ENCODE measurements at places on chromosomes 16 and 17.

GRCh38 chr16:50933262-50933661 lies 191.4 kb downstream of the CYLD start:
- no peak for DNase-seq

DNA sequence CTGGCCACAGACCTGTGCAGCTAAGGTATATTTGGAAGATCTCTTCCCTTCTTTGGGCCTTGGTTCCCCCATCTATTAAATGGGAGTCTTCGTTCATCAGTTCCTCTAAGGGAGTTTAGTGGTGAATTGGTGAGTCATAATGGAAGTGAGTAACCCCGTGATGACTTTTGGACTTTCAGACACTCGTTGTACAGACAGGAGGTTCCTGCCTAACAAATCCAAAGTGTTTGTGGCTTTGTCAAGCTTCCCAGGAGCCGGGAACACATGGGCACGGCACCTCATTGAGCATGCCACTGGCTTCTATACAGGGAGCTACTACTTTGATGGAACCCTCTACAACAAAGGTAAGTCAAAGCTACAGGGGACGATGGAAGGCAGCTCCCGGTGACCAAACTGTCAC lies 40.4 kb downstream of the WSCD1 start:
- DNase-seq = no peak

GRCh38 chr17:68707031-68707430 lies 105.9 kb upstream of the FAM20A start:
- DNase-seq = no peak

GRCh38 chr17:5913032-5913531 lies 157.1 kb upstream of the WSCD1 start:
- no peak for DNase-seq

GRCh38 chr17:59851439-59852375 lies 41.0 kb downstream of the TUBD1 start:
- no peak for DNase-seq

GRCh38 chr16:28606291-28607115 lies 3.3 kb downstream of the SULT1A1 start:
- no peak for DNase-seq

DNA sequence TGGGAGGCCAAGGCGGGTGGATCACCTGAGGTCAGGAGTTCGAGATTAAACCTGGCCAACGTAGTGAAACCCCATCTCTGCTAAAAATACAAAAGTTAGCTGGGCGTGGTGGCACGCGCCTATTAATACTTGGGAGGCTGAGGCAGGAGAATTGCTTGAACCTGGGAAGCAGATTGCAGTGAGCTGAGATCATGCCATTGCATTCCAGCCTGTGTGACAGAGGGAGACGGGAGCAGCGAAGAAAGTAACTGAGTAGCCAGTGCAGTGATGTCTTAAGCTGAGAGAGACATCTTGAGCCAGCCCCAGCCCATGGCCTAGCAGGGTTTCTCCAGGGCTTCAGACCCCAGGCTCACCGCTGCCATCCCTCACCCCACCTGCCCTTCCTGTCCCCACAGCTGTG lies 9.8 kb upstream of the SMIM5 start:
- DNase-seq = no peak

DNA sequence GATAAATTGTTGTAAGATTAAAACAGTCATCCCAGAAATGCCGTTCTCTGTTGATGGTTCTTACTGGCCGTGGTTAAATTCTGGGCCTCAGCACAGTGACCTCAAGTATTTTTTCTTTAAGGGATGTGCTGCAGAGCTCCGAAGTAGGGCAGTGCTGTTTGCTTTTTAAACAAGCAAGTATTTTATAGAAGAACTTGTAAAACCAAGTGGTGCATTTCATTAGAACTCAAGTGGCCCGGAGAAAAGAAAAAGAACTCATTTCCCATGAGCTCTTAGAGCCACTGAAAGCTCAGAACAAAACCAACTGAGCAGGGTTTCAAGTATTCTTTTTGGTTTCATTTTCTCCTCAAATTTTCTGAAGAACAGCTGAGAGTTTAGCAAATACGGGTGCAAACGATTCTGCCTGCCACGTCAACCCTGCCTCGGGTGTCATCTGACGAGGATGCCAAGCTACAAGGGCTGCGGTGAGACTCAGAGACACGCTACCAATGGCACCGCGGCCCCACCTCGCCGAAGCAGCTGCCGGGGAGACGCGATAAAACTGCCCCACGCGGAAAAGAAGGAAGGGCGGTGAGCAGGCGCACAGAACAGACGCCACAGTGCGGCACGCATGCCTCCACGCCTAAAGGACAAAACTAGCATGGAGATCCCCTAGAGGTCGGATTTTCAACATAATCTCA lies 6.3 kb downstream of the LMF1 start:
- peak; percentile 76 for DNase-seq

DNA sequence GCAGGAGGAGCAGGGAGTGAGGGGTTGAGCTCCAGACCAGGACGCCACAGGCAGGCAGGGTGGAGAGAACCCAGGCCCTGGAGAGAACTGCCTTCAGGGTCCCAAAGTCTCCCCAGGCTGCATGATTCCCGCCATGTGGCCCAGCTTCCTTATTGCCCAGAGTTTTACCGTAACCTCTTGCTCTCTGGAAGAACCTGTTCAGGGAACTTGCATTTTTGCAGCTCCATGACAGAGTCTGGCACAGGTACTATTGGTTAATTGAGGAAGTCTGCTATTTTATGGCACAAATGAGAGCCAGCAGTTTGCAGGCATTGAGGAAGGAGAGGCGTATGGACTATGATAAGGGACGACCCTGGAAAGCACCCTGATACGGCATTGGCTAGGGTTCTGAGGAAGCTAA lies 11.6 kb upstream of the NOS2 start:
- DNase-seq = no peak

GRCh38 chr16:80993307-80993706 lies 13.4 kb downstream of the CMC2 start:
- no peak for DNase-seq

- DNase-seq = no peak
These were observed 16.3 kb downstream of the NACA2 start for GRCh38 chr17:61574542-61575351.

GRCh38 chr17:19573075-19573474 lies 39.4 kb downstream of the SLC47A1 start:
- no peak for DNase-seq

- DNase-seq = no peak
These were observed 175.5 kb upstream of the SDK2 start for GRCh38 chr17:73819440-73820395.

DNA sequence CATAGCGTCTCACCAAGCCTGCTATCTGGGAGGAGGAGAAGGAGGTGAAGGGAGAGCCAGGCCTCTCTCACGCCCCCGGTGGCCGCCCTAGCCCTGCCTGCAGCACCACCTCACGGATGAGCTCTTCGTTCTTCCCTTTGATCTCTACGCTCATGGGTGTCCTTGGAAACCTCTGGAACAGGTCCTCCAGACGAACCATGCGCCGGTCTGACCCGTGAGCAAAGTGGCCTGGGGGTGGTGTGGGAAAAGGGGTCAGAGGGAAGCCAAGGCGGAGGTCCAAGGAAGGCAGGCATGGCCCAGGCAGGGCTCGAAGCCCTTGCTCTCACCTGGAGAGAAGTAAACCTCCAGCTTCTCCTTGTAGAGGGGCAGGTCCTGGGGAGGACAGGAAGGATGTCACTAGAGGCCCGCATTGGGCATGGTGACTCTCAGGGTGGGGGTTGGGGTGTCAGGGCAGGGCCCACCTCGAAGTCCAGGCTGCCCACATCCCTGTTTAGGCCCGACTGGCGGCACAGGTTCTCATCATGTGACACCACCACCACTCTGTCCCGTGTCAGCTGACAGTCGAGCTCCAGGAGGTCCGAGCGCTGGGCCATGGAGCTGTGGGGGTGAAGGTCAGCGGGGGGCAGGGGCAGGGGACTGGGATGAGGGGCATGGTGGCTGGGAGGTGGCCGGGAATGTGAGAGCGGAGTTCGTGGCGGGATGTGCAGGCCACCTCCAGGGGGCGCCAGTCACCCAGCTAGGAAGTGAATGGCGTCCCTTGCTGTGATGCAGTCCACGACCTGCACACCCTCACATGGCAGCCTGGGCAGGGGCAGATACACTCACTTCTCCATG lies 923 bp downstream of the GDPD3 start:
- DNase-seq = peak; percentile 49

- no peak for DNase-seq
These were observed 69.4 kb downstream of the ZDHHC7 start for GRCh38 chr16:84941921-84942320.

- no peak for DNase-seq
These were observed 1.5 kb downstream of the GEMIN4 start for GRCh38 chr17:750431-751037.

- DNase-seq = no peak
These were observed 26.2 kb downstream of the ABCC3 start for GRCh38 chr17:50660887-50661345.

DNA sequence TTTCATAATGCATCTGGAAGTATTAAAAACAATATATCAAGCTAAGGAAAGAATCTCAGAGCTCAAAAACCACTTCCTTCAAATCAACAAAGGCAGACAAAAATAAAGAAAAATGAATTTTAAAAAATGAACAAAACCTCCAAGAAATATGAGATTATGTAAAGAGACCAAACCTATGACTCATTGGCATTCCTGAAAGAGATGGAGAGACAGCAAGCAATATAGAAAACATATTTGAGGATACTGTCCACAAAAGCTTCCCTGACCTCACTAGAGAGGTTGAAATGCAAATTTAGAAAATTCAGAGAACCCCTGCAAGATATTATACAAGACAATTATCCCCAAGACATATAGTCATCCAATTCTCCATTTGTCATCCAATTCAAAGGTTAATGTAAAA lies 311.3 kb upstream of the SOX9 start:
- no peak for DNase-seq

DNA sequence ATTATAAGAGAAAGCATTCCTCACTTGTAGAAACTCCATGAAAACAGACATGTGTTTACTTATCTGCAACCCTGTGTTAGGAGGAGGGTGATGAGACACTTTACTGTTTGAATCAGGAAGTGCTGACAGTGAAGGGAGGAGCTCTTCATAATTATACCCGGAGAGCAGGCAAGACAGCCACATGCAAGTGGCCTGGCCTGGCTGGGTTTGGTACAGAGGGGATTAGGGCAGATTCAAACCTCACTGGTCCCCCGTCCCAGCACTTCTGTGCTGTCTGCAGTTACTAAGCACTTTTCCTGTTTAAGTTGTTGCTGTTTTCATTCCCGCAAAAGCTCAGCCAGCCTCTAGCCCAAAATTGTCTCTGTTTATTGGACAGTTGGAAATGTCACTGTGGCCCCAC lies 78.5 kb downstream of the WWOX start:
- DNase-seq = no peak

- DNase-seq = no peak
These were observed 146.3 kb downstream of the CMIP start for GRCh38 chr16:81590714-81591544.

DNA sequence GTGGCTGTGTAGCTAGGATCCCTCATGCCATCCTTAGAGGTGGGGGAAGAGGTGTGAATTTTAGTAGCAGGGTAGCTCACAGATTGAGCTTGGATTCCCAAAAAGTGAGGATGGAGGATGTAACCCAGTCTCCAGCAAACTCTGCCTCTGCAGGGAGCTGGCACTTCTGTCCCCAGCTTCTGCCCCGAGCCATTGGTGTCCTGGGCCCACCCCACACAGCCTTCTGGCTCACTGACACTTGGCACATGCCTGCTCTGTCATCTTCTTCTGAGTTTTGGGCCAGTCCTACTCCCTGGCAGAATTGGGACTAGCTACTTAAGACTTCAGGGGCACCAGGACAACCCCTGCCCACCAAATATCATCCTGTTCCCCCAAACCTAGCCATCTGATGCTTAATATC lies 2.3 kb downstream of the CACNG5 start:
- DNase-seq = no peak

- DNase-seq = no peak
These were observed 787.4 kb downstream of the KCNJ2 start for GRCh38 chr17:70956726-70957125.

DNA sequence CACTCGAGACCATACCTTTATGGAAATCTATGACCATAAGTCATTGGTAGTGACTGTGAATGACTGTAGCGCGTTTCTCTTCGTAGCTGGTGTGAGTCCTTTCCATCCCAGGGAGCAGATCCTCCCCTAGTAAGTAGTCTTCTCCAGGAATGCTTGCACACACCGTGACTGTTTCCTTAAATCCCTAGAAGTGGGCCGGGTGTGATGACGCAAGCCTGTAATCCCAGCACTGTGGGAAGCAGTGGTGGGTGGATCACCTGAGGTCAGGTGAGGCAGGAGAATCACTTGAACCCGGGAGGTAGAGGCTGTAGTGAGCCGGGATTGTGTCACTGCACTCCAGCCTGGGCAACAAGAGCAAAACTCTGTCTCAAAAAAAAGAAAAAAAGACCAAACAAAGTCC lies 70.6 kb downstream of the CRISPLD2 start:
- DNase-seq = no peak

DNA sequence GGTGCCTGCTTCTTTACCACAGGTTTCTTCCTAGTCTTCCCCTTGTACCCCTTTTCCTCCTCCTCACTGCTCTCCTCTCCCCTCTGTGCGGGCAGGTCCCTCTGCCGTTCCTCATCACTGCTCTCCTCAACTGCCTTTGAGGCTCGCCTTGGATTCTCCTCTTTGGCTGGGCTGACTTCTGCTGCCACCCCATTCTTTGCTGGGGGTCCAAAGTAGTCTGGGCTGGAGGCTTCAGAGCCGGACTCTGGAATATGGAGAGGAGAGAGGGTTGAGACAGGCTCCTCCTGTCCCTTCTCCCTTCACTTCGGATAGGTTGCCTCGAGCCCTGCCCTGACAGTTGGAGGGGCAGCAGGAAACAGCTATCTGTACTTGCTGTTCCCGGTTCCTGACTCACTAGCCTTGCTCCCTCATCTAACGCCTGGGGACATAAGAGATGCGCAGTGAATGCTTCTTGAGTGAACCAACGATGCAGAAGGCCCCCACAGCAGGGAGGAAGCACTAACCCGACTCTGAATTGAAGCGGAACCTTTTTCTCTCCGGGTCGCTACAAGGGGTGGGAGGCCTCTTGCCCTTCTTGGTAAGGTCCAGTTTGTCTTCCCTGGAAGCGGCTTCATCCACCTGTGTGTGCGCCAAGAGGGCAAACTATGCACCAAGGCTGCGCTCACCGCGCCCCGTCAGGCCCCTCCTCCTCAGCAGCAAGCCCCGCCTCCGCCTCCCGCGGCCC lies 655 bp downstream of the HIRIP3 start:
- peak; percentile 71 for DNase-seq

DNA sequence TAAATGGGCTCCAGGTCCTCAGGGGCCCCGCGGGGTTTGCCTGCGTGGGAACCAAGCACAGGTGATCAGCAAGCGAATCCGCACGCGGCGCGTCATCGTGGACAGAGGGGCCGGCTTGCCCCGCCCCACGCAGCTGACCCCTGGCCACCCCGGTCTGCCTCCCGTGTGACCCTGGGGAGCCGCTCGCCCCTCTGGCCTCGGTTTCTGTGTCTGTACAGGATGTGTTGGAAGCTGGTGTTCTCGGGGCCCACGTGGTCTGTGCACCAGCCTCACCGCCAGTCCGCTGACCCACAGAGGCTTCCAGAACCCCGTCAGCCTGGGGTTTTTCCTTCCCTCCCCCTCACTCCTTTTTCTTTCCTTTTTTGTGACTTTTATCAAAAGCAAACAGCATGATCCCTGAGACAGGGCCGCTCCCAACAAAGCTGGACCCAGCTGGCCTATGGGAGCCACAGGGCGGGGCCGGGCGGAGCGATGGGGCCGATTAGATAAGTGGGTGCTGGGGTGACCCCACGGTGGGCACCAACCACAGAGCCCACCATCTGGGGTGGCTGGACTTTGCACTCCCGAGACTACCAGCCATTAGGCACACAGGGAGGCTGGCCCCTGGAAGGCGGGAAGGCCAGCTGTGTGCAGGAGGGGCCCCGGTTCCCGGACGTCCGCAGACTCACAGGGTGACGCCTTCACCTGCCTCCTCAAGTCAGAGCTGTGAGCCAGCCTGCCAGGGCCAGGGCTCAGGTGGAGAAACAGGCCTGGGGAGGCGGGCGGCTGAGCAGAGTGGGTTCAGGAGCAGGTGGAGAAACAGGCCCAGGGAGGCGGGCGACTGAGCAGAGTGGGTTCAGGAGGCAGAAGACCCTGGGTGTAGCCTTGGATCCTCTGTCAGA lies 56.0 kb downstream of the ZFPM1 start:
- DNase-seq = no peak

All from CD4-positive, alpha-beta T cell treated with Interleukin-15 for 4 hours (primary cell).